ENCODE measurements at places on chromosomes 5 and 9. TPM values are rescaled to one million over a fixed set of nuclear protein-coding genes. Genes with fewer than 3 reads are reported as not detected.

Gene KLF9
- total RNA-seq = 20.2 TPM

Gene TSLP
- total RNA-seq = 0.40 TPM

Gene CCNO
- 0.20 TPM for total RNA-seq

Gene ENTPD2
- not detected for total RNA-seq

Gene ADAMTS12
- not detected for total RNA-seq

Gene CLTA
- total RNA-seq = 185 TPM

Gene ZER1
- total RNA-seq = 18.3 TPM

Gene PDE6A
- total RNA-seq = not detected

Gene FIBCD1
- total RNA-seq = not detected

Gene MARCOL
- not detected for total RNA-seq

Gene FOXD4L6
- total RNA-seq = not detected

- no peak for DNase-seq
These were observed 77.6 kb upstream of the SEMA6A start for GRCh38 chr5:116652196-116652729.

DNA sequence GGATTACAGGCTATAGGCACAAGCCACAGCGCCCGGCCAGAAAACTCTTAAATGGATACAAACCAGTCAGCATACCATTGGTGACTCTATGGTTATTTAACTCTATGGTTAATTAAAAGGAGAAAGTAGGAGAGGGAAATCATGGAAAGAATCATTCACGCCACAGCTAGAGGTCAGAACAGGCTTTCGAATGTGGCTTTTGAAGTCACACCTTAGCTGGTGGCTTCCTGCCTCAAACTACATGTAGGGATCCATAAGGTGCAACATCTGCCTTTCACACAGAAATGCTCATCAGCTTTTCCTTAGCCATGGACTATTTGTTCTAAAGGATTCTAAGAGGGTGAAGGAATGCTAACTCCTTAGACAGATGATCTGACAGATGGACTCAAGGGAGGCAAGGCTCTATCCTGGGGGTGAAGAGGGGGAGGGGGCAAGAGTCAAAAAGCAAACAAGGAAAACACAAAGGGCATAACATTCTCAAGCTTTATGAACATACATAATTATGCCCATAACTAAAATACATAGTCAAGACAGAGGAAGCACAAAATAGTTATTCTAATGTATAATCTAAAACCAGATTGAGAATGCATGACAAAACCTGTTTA is 130.9 kb downstream of the EFNA5 start:
- no peak for DNase-seq

DNA sequence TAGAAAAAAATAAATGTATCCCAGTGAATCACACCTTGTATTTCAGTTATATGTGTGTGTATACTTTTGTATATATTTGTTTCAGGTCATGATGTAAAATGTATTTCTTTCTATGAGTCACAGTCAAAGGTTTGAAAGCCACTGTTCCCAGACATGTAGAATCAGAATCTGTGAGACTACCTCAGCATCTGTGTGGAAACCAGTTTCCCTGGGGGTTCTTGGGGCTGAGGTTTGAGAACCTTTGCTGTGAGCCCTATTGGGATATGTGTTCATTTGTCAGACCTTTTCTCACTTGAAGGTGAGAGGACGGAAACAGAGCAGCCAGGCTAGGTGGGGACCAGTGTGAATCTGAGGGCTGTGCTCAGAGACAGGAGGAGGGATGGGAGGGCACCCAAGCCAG is 78.7 kb upstream of the SAP30L start:
- DNase-seq = no peak

DNA sequence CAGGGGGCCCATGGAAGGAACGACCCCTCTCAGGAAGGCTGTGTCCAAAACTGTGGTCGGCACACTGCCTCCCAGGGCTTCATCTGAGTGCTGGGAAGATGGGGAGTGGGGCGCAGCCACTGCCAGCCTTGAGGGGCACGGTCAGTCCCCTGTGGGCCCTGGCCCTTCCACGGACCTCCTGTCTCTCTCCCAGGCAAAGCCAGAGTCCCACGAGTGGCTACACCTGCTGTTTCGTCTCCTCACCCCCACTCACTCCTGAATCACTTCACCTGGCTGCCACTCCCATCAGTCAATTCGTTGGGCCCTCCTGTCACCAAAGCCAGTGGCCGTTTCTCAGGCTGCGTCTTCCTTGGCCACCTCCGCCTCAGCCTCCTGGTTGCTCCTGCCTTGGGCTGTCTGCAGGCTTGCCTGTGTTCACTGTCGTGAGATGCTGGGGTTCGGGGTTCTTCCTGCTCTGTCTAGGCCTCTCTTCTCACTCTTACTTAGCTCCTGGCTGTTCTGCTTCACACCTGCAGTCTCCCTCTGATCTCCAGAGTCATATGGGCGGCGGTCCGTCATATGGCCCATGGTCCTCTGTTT is 58.8 kb upstream of the RNF130 start:
- DNase-seq = no peak

- DNase-seq = no peak
These were observed 68.4 kb downstream of the SLC25A46 start for GRCh38 chr5:110807169-110807568.

GRCh38 chr9:785997-786396 is 55.5 kb upstream of the DMRT1 start:
- no peak for DNase-seq

GRCh38 chr5:1354576-1354975 is 9.7 kb upstream of the CLPTM1L start:
- DNase-seq = no peak

DNA sequence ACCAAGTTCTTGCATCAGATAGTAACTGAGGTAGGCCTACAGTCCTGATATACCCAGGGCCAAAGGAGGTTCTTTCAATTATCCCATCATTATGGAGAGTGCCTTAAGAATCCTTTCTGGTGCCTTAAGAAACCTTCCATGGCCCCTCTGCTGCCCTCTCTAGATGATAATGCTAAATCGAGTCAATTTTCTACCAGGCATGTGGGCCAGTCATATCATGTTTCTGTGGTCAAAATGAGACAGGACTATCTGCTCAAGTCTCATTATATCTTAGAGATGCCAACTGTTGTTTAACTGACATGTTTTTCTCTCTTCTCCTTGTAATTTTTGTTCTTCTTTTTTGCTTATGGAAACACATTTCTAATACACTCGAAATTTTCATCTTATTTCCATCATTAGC is 127.6 kb downstream of the EDIL3 start:
- no peak for DNase-seq

DNA sequence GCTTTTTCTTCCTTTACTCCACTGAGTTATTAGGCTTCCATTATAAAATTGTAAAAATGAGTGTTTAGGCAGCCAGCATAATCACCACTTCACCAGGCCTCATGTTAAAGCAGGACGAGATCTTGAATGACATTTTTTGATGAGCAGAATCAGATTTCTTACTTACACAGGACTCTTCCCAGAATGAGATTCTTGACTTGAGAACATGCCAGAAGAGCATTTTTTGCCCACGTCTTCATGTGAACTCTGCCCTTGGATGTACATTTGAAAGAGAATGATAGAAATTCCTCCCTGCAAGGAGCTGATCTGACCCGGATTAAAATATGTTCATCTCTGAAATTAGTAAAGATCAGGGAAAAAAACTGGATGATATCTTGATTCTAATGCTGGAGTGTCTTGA is 212.1 kb upstream of the ADRA1B start:
- DNase-seq = no peak

- DNase-seq = peak; percentile 84
These were observed 57.7 kb downstream of the DUSP1 start for GRCh38 chr5:172713113-172713808.

- no peak for DNase-seq
These were observed 793.7 kb upstream of the RGMB start for GRCh38 chr5:97979740-97980139.

DNA sequence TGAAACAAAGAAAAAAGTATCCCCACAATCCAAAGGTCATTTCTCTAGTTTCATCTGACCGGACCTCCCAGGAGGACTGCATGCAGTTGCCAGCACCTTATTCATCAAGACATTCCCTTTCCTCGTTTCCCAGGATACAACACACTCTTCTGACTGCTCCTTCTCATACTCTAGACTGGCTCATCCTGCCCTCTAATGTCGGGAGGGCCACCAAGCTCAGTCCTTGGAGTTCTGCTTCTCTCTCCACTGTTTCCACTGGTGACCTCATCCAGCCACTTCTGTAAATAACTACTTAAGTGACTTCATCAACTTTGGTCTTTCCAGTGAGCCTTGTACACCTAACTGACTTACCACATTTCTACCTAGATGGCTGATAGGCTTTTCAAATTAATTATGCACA is 179.1 kb downstream of the EPB41L4A start:
- no peak for DNase-seq

DNA sequence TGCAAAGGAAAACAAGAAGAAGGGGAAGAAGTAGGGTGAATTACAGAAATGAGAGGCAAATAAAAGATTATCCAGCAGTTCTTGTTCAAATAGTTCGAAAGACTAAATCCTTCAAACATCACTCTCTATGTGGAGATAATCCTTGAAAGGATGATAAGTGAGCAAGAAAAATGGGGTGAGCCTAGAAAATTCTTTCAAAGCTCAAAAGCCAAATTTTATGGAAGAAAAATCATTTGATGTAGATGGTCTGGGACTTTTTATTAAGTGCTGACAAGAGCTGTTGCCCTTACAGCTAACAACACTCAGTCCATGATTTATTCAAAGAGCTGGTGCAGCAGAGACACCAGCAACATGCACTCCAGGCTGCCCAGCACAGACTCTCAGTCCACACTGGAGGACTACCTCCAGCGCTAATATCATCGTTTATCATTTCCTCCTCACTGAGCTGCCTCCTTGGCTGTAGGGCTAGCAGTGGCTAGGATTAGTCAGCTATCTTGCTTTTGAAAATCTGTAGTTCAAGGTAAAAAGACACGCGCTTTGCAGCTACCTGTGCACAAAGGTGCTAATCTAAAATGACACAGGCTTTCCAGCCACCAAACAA is 264.8 kb upstream of the KIF2A start:
- DNase-seq = no peak

DNA sequence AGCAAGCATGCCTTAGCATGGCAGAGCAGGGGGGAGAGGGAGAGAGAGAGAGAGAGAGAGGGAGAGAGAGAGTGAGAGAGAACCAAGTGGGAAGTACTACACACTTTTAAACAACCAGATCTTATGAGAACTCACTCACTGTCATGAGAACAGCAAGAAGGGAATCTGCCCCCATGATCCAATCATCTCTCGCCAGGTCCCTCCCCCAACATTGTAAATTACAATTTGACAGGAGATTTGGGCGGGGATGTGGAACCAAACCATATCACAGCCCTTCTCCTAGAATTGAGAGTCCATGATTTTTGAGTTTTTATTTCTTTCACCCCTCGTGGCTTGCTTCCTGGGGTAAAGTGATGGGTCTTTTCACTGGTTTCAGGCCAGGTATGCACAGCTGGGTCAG is 98.8 kb downstream of the DOCK2 start:
- no peak for DNase-seq

DNA sequence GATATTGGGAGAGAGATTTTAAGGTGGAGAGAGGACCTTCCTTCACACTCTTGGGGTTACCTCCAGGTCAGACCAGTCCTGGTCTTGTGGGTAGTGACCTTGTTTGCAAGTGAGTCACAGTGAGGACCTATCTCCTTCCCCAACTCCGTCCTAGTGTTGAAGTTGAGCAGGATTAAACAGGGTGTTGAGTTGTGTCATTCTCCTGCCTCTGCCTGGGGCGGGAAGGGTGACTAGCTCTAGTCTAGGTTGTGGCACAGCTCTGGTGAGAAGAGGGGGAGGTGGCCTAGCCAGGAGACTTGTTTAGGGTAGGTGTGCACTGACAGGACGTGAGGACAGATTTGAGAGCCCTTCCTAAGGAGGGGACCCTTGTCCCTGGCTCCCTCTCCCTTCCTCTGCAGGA is 119.6 kb upstream of the PITX1 start:
- DNase-seq = no peak

- DNase-seq = no peak
These were observed 43.9 kb downstream of the FAM169A start for GRCh38 chr5:74822288-74822687.

- no peak for DNase-seq
These were observed 367.0 kb upstream of the DAP start for GRCh38 chr5:11128021-11128420.

- DNase-seq = no peak
These were observed 60.6 kb downstream of the PPP2R2B start for GRCh38 chr5:146817973-146818372.

DNA sequence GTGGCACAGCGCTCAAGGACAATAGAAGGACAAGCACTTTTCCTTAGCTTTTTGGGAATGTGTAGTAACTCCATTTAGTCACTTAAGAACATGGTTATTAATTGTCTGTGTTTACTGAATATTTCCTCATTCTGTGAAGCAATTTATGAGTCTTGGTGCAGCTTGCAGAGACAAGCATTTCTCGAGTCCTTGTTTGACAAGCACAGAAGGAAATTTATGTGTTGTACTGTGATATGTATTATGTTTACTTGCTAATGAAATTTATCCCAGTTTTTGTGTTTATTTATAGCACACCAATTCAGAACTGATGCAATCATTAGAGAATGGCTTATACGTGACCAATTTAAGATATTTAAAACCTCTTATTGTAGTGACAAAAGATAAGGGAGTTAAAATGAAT is 168.6 kb downstream of the PRELID2 start:
- no peak for DNase-seq

GRCh38 chr5:128782446-128782845 is 182.8 kb upstream of the SLC27A6 start:
- no peak for DNase-seq

DNA sequence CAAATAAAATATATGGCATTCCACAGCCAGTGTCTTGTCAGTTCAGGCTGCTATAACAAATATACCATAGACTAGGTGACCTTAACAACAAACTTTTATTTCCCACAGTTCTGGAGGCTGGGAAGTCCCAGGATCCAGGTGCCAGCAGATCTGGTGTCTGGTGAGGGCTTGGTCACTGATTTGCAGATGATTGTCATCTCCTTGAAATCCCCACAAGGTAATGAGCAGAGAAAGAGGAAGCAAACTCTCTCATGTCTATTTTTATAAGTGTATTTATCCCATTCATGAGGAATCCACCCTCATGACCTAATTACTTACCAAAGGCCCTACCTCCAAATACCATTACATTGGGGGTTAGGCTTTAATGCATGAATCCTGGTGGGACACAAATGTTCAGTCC is 663.2 kb downstream of the TLR4 start:
- DNase-seq = no peak

- DNase-seq = no peak
These were observed 9.2 kb downstream of the NR5A1 start for GRCh38 chr9:124498040-124498439.

GRCh38 chr9:137173796-137174664 is 2.2 kb upstream of the TMEM210 start:
- DNase-seq = no peak

GRCh38 chr9:121123816-121124535 is 49.2 kb downstream of the CNTRL start:
- no peak for DNase-seq

- DNase-seq = no peak
These were observed 48.7 kb upstream of the CEMIP2 start for GRCh38 chr9:71816916-71817451.

Data from CD8-positive, alpha-beta memory T cell (primary cell).